ENCODE measurements at places on chromosomes 13 and 19. TPM values are rescaled to one million over a fixed set of nuclear protein-coding genes. Genes with fewer than 3 reads are reported as not detected.

The RNF17 gene
- not detected for total RNA-seq

The DNAJC15 gene
- total RNA-seq: 9.5 TPM

DNA sequence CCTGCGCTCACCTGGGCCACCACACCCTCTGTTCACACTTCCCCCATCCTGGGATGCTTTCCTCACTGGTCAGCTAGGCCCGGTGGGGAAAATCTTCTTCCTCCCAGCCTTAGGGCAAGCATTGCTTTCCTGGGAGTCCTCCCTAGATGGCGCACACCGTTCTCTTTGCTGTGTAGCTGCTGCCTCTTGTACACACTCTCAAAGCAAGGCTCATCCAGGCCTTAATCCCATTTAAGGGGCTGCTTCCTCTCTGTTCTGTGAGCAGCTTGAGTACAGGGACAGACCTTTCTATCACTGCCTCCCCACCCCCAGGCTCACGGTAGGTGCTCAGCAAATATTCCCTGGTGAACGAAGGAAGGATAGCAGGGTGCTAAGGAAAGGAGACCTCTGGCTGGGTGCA is 11.1 kb downstream of the SLC7A10 start:
- no peak for DNase-seq

GRCh38 chr19:33947265-33947964 is 150.7 kb downstream of the KCTD15 start:
- DNase-seq: no peak

GRCh38 chr19:49589502-49589905 is 1.5 kb upstream of the PRR12 start:
- no peak for DNase-seq

DNA sequence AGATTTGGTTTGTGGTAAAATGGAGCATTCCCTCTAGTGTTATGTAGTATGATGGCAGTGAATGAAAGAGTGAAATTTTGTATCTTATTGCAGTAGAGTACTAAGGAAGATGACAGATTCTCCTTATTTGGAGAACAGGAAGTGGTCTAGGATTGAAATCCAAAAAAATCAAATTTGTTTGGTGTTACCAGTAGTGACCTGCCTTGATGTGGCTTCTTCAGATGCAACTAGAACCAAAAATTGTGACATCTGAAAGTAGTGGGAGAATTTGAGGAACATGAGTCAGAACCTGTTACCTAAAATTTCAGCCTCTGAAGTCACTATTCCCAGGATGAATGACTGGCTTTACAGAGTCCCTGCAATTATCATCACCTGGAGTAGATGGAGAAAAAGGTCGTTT is 165.9 kb downstream of the KLF5 start:
- DNase-seq: no peak
